ENCODE measurements at places on chromosomes 6 and 20. TPM values are rescaled to one million over a fixed set of nuclear protein-coding genes. Genes with fewer than 3 reads are reported as not detected.

DNA sequence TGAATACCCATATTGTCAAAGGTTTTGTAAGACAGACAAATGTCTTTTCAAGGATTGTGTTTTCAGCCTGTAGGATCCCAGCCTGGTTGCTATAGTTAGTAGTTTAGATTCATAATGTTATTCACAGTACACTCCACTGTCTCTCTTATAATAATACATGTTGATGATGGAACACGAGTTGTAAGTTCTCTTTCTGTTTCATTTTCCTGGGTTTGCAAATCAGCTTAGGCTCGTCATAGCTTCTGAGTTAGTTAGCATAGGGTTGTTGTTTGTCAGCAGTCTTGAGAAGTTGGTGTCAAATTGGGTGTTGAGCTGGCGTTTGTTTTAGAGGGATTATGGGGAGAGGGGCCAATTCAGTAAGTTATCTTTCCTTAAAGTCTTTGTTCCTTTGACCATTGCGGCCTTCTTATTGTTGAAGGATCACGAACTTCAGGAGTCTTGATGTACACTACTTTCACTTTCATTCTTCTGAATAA lies 45.8 kb downstream of the QKI start:
- peak; percentile 15 for DNase-seq

DNA sequence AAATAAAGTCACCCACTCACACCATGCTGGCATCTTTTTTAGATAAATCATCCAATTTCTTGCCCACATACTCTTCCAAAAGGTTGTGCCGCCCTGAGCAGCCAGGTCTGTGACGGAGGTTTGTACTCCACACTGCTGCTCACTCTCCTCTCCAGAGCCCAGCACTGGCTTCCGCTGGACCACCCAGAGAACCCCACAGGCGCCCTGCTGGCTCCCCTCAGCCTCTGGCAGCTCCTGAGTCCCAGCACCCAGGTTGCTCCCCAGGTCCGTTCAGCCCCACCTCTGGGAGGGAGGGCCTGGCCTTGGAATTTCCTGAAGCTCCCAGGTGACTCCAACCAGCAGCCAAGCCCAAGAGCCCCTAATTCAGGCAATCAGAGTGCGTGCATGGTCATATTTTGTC lies 131.7 kb upstream of the CST7 start:
- DNase-seq: no peak

DNA sequence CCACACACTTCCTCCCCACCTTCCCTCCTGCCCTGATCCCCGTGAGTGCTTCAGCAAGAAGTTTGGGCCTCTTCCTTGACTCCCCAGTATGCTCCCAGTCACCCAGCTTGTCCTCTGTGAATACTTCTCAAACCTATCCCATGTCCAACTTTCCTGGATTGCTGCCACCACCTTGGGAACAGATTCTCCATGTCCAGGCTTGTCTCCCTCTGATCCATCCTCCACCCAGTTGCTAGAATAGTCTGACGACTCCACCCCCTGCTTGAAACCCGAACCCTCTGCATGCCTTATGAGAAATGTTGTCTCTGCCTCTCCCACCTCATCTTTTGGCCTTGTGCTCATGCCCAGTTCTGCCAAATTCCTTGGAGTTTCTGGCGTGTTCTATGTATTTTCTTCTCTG lies 108.0 kb downstream of the PPP1R14C start:
- no peak for DNase-seq

DNA sequence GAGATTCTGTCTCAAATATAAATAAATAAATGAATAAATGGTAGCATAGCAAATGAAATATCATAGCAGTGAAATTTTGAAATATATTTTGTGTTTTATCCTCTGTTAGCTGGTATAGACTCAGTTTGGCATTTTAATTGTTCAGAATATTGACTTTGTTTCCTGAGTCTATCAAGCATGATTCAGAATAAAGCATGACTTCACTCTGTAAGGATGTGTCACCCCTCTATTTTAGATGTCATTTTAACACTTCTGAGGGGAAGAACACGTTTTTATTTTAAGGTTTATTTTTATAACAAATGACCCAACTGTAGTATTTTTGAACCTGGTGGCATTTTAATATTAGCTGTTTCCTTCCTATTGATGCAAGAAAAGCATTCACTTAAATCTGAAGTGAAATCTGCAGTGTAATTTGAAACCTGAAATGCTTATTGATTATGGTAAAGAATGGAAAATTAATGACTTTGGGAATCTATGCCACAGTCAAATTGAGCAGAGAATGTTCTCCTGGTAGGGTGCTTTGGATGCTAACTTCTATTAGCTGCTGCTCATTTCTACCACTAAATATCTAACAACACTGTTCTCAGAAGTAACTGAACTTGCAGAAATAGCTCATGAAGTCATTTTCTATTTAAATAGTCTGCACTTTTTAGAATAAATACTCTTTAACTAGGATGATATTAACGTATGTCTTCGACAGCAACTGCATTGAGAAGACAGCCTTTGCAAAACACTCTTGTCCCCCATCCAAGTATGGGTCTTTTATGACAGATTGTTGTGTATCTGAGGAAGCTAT lies 114.2 kb downstream of the SOX4 start:
- peak; percentile 17 for DNase-seq

Gene SAMD10
- polyA plus RNA-seq: 5.9 TPM

DNA sequence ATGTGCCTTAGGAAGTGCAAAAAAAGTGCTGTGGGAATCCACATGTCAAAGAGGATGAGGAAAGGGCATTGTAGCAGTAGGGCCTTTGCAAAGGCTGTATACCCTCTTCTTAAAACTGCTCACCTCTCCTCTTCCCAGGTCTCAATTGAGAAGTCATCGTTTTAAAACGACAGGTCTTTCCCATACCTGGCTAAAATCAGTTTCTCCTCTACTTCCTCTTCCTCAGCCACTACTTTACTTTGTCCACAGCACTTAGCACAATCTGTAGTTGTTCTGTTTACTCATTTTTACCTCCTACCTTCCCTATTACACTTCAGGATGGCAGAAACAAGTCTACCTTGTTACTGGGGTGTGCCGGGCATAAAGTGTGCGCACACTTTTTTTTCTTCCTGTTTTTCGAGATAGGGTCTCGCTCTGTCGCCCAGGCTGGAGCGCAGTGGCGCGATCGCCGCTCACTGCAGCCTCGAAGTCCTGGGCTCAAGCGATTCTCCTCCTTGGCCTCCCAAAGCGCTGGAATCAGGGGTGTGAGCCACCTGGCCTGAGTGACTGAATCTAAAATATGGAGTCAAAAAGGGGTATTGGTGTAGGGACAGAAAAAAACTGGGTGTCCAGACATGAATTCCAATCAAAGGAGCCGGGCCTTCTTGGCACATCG lies 9.8 kb upstream of the ELOVL5 start:
- DNase-seq: no peak

Gene SLC35F1
- 3.0 TPM for polyA plus RNA-seq

Gene PAX1
- 0.22 TPM for polyA plus RNA-seq

DNA sequence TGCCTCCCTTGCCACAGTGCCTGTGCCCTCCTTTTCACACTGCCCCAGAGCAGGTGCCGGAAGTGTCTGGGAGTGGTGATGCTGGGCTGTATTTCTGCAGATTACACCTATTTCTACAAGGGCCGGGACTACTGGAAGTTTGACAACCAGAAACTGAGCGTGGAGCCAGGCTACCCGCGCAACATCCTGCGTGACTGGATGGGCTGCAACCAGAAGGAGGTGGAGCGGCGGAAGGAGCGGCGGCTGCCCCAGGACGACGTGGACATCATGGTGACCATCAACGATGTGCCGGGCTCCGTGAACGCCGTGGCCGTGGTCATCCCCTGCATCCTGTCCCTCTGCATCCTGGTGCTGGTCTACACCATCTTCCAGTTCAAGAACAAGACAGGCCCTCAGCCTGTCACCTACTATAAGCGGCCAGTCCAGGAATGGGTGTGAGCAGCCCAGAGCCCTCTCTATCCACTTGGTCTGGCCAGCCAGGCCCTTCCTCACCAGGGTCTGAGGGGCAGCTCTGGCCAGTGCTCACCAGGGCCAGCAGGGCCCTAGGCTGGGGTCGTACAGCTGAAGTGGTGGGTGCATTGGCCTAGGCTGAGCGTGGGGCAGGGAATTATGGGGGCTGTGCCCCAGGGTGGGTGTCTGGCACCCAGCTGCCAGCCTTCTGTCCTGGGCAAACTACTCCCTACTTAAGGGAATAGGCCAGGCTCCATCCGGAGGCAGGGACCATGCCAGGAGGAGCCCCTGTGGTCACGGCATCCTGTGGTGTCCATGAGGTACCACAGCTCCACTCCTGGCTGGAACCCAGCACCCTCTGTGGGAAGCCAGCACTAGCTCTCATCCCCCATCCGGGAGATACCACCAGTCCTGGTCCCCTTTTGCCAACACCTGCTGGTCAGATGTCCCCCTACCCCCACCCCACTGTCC lies 3.5 kb downstream of the MMP24OS start:
- DNase-seq: no peak

DNA sequence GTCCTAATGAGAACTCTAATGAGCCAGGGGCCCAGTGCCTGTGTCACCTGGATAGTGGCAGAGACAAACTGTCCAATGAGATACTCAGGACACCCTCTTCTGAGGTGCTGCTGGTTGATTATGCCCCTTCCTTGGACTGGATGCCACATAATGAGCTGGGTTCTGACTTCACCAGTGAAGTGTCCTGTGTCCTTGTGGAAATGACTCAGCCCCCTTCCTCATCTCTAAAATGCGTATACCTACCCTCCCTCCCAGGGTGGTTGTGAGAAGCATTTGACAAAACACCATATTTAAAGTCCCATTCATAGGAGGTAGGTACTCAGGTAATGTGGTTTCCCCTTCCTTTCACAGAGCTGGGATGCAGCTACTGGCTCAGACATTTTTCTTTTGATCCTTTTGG lies 28.4 kb upstream of the RNF24 start:
- DNase-seq: no peak

GRCh38 chr6:56515081-56515905 lies 127.4 kb downstream of the DST start:
- no peak for DNase-seq

DNA sequence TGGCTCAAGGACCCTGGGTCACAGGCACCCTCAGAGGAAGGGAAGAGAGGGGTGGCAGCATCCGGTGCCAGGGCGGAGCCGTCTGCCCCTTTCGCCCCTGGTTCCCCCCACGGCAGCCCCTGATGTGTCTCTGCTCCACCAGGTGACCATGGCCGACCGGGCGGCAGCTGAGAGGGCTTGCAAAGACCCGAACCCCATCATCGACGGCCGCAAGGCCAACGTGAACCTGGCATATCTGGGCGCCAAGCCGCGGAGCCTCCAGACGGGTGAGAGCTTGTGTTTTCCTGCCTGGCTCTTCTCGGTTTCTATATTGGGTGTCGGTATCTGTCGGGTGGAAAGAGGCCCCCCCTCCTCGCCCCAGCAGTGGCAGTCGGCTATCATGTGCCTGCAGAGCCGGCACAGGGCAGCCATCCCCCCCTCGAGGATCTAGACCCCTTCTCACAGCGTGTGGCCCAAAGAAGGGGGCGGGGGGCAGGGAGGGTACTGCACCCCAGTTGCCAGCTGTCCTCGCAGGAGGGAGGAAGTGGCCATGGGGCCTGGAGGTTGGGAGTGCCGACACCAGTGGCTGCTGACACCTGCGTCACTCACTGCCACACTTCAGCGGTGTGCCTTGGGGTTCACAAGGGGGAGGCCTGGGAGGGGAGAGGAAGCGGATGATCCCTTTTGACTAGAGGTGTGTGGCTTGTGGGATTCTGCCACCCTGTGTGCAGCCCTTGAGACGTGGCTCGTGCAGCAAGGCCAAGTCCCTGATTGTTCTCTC lies 1.5 kb downstream of the RBM38 start:
- no peak for DNase-seq

- DNase-seq: no peak
These were observed 84.7 kb upstream of the MRAP2 start for GRCh38 chr6:83948851-83949250.

DNA sequence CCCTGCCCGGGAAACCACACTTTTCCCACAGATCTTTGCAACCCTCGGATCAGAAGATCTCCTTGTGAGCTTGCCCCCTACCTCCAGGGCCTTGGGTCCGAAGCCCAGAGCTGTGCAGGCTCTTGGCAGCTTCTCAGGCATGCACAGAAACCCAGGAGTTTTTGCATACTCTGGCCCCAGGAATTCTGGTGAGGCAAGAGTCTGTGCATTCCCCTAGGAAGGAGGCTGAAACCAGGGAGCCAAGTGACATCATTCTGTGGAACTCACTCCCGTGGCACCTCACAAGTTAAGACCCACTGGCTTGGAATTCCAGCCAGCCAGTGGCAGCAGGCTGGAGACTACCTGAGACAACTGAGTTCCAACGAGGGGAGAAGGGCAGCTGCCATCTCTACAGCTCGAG lies 100.1 kb downstream of the TNFRSF21 start:
- DNase-seq: no peak

GRCh38 chr6:113882336-113883022 lies 25.3 kb downstream of the MARCKS start:
- no peak for DNase-seq

Gene GPLD1
- polyA plus RNA-seq: 3.1 TPM

Gene C20orf202
- polyA plus RNA-seq: 1.7 TPM

Data from right lung (tissue), 10 donors.